ENCODE measurements at places on chromosomes 11 and 22. TPM values are rescaled to one million over a fixed set of nuclear protein-coding genes. Genes with fewer than 3 reads are reported as not detected.

EMID1 gene
- total RNA-seq, result 2.5 TPM

DNA sequence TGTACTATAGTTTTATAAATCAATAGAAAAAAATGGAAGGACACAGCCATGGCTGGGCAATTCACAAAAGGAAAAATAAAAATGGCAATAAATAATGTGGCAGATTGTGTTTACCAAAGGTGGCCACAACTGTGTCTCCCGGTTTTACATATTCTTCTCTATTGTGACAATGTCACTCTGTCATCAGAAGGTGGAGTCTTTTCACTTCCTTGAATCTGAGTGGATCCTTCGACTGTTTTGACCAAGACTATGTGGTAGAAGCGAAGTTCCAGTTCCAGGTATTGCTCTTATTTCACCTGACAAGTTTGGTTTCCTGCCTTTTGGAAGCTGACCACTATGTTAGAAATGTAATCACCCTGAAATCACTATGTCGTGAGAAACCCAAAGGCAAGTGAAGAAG is 31.0 kb upstream of the HSD17B12 start:
- no peak for DNase-seq

DNA sequence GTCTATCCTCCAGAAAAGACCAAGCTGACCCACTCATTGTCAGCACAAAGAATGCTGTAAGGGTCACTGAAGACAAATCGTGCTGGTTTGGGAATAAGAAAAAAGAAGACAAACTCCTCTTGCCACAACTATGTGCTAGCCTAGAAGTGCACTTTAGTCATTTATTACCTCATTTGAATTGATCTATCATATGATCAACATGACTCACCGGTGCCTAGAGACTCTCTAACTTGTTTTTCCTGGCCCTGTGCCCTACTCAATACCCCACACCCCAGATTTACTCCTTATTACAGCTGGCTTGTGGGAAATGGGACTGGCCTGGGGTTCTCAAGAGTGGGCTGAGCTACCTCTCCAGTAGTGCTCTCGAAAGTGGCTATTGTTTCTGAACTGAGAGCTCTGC is 35.9 kb upstream of the HORMAD2 start:
- DNase-seq, result no peak

CABP4 gene
- 0.98 TPM for total RNA-seq

GRCh38 chr11:118652681-118653181 is 26.7 kb downstream of the TREH start:
- no peak for DNase-seq

DNA sequence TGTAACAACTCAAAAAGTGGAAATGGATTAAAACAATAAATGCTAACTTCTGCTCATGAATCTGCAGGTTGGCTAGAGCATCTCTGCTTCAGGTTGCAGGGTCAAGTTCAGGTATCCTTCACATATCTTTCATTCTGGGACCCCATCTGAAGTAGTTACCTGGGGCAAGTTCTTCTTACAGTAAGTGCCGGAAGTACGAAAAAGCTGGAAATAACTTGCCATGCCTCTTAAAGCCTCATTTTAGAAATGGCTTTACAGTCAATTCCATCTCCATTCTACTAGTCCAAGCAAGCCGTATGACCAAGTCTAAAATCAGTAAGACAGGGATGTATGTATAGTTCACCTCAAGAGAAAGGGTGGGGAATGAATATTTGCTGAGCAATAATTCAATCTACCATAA is 93.7 kb downstream of the FCHSD2 start:
- no peak for DNase-seq

GRCh38 chr11:64146036-64146955 is 19.6 kb downstream of the MACROD1 start:
- no peak for DNase-seq

TRIM29 gene
- total RNA-seq, result 729 TPM

MUC2 gene
- not detected for total RNA-seq

Measured in vagina (tissue), 2 donors.